ENCODE measurements at places on chromosomes 11 and 22. TPM values are rescaled to one million over a fixed set of nuclear protein-coding genes. Genes with fewer than 3 reads are reported as not detected.

The NXPE2 gene
- total RNA-seq, result not detected

The OR8A1 gene
- total RNA-seq, result not detected

The CEND1 gene
- not detected for total RNA-seq

The GNG3 gene
- total RNA-seq, result not detected

The VSTM5 gene
- not detected for total RNA-seq

The DDTL gene
- total RNA-seq, result 0.88 TPM

The OR51B5 gene
- not detected for total RNA-seq

Measured in gastrocnemius medialis (tissue), 4 donors.